ENCODE measurements at places on chromosomes 3 and 15.
A peak's percentile ranks its signal among the peaks of the same experiment; 100 is the strongest.

DNA sequence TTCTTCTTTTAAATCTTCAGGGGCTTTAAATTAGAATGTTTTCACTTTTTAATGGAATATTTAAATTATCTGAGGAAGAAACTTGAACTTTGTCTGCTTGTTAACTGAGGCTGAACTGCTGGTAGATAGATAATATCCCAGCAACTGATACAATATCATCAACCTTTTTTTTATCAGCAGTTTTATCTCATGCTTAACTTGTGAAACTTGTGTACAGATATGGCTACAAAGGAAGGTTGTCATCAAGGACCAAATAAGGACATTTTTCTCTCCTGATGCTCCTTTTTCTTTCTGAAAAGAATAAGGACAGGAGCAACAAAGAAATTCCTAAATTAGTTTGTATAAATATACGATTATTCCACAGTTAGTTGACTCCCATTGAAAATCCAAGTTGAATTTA, 66.4 kb upstream of the KBTBD8 start:
- DNase-seq = no peak

DNA sequence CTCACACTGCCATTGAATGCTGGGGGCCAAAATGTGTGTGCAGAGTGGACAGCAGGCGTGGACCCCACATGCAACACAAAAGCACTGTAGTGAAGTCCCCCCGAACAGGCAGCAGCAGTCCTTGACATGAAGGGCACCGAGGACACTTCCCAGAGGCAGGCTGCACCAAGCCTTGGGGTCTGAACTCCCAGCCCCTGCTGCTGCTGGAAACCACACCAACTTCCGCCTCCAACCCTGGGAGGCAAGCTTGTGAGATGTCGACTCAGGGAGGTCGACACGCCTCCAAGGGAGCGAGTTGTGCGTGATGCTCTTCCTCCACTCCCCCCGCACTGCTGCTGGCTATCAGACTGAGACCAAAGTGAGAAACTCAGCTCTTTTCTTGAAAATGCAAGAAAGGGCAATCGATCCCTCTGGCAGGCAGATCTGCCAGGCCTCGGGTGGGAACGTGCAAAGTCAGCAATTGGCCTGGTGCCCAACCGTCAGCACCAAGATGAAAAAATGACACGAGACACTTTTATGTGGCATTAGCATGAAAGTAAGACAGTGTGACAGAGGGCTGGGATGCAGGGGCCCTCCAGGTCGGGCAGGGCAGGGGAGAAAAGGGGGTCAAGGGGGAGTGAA, 43.6 kb downstream of the WHAMM start:
- DNase-seq = peak; percentile 91

DNA sequence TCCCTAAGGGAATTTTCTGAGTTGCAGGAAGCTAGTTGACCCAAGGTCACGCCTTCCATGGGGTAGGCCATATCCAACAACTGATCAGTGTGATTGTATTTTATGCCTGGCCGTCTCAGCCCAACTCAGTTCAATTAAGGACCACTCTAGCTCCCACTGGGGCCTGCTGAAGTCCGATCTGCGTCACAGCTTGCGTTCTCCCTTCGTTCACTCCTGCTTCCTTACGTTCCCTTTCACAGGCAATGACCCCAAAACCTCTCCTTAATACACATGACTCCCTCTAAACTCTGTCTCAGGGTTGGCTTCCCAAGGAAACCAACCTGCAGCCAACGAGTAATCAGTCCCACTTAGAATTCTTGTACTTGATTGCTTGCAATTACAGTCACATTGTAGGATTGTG, 428.0 kb downstream of the RBMS3 start:
- DNase-seq = no peak

- no peak for DNase-seq
Observed at GRCh38 chr3:163273694-163274093, 1777.1 kb downstream of the OTOL1 start.

- peak; percentile 96 for DNase-seq
Observed at GRCh38 chr3:24185738-24186384, 240.8 kb downstream of the NR1D2 start.

- DNase-seq = no peak
Observed at GRCh38 chr15:31501536-31502157, 175.0 kb downstream of the KLF13 start.

DNA sequence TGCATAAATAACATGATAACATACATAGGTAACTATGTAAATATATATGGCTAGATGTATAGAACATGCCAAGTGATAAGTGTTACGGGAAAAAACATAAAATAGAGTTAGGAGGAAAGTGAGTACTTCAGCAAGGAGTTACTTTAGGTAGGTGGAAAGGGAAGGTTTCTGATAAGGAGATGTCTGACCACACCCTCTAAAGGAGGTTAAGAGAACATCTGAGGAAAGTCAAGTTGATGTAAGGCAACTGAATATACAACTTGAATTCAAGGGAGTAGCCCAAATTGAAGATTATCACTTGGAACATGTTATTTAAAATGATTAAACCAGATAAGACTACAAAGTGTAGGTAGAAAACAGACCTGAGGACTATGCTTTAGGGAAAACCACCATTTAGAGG, 13.8 kb downstream of the PIERCE2 start:
- no peak for DNase-seq

DNA sequence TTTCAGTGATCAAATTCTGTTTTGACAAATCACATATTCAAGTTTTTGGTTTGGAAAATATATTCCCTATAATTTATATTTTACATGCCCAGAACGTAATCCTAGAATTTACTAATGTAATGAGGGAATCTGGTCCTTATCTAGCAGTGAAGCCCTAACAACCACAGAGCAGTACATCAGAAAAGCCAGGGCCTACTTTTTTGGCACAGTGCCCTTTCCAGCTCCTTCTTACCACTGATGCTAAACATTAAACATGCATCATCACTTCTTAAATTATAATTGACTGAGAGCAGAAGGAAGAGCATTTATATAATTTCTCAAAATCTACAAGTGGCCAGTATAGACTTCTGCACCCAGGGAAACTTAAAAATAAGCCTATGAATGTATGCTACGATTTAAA, 66.7 kb downstream of the FBXL22 start:
- DNase-seq = no peak

GRCh38 chr3:194440756-194441155, 41.7 kb upstream of the GP5 start:
- DNase-seq = no peak

GRCh38 chr15:57406062-57406772, 29.9 kb downstream of the CGNL1 start:
- DNase-seq = no peak

- no peak for DNase-seq
Observed at GRCh38 chr15:94234300-94234699, 2.9 kb downstream of the MCTP2 start.

DNA sequence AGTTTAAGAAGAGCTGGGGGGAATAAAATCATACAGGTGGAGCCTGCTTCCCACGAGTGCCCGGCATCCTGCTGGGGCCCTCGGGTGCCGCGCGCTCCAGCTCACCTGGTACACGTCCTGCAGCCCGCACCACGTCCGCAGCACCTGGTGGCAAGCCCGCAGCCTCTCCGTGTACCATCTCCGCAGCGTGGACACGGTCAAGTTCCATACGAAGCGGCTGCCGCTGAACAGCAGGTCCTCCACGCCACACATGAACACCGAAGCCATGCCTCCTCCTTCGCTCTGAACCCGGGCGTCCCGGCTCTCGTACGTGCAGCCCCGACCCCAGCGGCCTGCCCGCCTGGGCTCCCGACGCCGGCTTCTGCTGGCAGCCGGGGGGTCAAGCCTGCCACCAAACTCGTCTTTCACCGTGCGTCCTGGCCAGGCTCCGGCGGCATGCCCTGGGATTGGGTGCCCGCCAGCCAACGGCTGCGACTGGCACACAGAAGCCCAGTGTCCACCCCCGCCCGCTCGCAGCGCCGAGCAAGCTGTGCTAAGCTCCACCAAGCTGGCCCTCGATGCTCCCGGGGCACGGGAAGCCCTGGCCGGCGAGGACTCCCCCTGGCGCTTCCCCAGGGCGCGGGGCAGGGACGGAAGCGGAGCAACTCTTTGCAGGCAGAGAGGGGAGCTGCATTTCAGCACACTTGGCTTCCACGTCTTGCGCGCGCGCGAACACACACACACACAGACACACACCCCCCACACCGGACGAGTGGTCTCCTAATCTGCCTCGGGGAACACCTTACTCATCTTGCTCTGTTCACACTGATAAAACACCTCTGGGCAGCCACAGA, at the start of gene FRMD4B:
TSS of gene FRMD4B (minus strand) at position 366 of the 833 bp plus-strand sequence. CDS start at position 267, 99 bp downstream.
- no peak for DNase-seq

GRCh38 chr3:166029507-166029906, 192.3 kb upstream of the BCHE start:
- DNase-seq = no peak

DNA sequence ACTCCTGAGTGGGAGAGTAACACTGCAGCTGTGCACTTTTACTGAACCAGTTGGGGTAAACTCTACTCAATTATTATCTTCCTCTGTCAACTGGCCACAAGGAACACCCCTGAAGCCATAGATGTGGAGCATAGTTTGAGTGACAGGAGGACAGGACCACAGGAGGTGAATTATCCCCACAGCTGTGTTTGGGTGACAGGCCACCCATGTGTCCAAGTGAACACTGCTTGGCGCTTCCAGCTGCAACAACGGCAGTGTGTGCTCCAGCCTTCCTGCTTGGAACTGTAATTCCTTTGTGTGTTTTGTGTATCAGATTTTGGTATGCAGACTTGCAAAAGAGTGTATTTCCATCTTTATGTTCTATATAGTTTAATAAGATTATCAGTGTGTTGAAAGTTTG, 20.2 kb upstream of the TSPAN3 start:
- no peak for DNase-seq

DNA sequence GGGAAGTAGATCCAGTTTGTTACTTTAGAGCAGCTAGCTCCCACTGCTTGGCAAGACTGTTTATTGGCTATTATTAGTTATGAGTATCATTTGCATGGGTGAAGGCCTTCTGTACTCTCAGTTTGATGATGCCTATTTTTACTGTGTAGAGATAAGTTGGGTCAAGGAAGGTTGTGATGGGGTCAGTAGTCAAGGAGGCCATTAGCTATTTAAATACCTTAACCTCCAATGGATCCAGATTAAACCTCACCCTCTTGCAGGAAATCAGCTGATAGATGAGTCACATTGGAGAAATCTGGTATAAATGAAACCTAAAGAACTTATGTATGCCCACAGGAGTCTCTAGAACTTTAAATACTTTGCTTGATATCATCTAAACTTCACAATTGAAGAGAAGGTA, 45.0 kb downstream of the THBS1 start:
- DNase-seq = no peak

DNA sequence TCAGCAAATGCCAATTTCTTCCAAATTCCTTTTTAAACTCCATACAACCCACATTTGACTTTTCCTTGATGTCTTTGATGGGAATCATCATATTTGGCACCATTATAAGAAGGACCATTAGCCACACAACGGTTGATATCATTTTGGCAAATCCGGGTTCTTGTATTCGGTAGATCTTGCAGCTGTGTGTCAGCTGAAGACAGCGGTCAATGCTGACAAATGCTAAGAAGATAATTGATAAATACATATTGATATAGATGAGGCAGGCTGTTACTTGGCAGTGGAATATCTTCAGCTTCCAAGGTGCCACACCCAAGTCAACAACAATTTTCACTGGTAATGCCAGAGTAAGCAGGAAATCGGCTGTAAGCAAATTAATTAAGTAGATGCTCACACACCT, 4.2 kb downstream of the GPR171 start:
- no peak for DNase-seq

DNA sequence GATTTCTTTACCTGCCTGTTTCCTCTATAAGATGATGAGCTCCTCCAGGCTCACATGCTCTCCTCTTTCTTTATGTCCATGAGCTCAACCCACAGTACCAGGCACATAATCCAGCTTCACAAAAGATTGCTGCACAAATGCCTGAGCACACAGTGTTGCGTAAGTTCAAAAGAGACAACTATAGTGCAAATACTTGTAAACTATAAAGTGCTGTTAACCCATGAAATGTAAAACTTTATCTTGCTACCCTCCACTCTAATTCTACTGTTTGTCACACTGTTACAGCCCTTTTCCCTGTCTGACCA, 101.0 kb upstream of the LPP start:
- DNase-seq = no peak

GRCh38 chr15:89406940-89407607, 72.5 kb upstream of the POLG start:
- no peak for DNase-seq

DNA sequence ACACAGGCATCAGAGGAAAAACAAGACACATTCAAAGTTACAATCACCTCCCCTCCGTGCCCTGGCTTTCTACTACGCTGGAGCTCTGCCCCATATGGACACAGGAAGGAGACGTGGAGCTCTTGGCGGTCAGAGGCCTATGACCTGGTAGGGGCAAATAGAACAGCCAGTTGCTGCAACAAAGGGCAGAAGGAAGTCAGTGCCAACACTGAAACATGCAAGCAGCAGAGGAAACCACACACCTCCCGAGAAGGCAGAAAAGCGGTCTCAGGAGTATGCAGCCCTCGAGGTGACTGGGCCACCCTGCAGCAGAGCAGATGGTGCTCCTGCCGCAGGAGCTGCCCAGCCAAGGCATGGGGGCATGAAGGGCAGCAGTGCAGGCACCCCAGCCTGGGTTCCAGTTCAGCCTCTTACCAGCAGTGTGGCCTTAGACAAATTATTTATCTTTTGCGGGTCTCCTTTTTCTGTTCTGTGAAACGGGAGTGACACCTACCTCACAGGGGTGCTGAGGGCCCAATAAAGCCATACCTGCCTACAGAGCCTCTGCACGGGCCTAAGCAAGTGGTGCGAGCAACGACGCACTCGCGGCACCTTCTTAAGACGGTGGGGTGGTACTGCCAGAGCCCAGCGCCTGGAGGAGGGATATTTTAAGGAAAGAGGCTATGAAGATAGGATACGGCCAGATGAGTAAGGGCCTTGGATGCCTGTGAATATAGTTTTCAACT, 8.6 kb downstream of the ZXDC start:
- no peak for DNase-seq

- DNase-seq = peak; percentile 15
Observed at GRCh38 chr3:196969134-196969659, 564 bp upstream of the PIGZ start.

DNA sequence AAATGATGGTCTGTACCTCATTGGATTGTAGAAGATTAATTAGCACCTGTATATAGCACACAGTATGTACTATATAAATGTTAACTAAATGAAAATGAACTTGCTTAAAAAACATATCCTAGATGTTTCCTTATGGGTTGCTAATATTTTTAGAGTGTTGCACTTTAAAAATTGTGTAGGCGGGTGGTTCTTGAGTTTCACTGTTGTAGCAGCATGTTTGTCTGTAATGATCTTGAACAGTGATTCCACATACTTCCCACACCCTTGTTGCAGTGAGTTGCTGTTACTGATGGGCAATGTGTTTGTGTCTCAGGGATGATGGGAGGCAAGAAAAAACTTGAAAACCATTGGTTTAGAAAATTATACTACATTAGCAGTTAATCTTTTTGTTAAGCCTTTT, 22.0 kb downstream of the USP3 start:
- no peak for DNase-seq

- DNase-seq = no peak
Observed at GRCh38 chr3:148600902-148601765, 96.6 kb upstream of the AGTR1 start.

DNA sequence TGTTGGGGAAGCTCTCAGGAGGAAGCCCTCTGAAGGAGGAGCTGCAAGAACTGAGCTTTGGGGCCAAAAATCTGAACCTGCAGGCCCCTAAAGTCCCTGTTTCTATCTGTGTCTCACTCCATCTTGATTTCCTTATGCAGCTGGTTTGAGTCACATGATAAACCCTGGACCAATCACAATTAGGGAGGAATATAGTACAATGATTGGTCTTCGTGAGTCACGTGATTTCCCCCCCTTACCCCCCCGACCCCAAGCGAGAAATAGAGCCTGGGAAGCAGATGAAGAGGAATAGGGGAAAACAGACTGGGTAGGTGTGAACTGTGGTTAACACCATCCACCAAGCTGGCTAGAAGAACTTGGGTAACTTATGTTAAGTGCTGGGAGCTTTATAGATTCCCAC, 12.9 kb downstream of the CRABP1 start:
- DNase-seq = peak; percentile 36

All from hematopoietic multipotent progenitor cell treated with erythropoietin and hydrocortisone succinate and interleukin-3 and kit ligand, for 15 days (in vitro differentiated cells).